ENCODE measurements at places on chromosomes 13 and 19. TPM values are rescaled to one million over a fixed set of nuclear protein-coding genes. Genes with fewer than 3 reads are reported as not detected.

Gene PSPN
- 1.9 TPM for polyA plus RNA-seq

Gene GRK1
- polyA plus RNA-seq, result not detected

Gene IGSF23
- not detected for polyA plus RNA-seq

Gene CEACAM4
- not detected for polyA plus RNA-seq

Gene DENND1C
- 2.6 TPM for polyA plus RNA-seq

Gene PLPPR3
- not detected for polyA plus RNA-seq

Gene RNF113B
- not detected for polyA plus RNA-seq

Measured in kidney (tissue), 22 donors.